Tibial nerve (tissue), 4 donors: ENCODE measurements at places on chromosomes 5 and 9.

GRCh38 chr5:10323588-10324488 is 16.1 kb upstream of the CMBL start:
- no peak for DNase-seq

DNA sequence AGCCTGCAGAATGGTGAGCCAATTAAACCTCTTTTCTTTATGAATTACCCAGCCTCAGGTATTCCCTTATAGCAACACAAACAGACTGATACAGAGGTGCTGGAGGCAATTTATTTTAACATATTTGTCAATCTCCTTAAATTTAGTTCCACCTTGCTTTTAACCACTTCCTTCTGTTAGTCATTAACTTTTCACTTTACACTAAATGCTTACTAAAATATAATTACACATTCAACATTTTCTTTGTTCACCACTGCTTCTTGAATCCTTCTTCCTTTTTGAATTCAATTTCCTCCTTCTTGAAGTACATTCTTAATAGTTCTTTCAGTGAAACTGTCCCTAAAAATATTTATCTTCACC is 39.4 kb downstream of the LYRM7 start:
- DNase-seq, result no peak

- no peak for DNase-seq
Measured at GRCh38 chr5:13217636-13218035, 726.9 kb downstream of the DNAH5 start.

DNA sequence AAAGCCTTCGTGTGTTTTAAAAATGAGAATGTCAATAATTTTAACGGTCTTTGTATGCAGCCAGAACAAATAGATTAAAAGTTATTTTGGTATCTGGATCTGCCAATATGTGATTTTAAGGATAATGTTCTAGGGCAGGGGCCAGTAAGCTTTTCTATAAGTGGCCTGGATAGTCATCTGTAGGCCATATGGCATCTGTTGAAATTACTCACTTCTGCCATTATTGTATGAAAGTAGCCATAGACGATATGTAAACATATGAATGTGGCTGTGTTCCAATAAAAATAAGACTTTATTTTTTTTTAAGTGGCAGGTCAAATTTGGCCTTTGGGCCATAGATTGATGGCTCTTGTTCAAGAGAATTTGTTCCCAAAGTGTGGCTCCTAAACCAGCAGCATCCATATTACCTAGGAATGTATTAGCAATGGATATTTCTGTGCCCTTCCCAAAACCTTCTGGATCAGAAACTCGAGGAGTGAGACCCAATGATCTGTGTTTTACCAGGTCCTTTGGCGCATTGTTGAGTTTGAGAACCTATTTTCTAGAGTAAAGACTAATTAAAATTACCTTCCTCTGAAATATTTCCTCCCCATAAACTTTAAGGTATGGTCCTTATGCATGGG is 55.9 kb downstream of the C6 start:
- DNase-seq, result no peak

DNA sequence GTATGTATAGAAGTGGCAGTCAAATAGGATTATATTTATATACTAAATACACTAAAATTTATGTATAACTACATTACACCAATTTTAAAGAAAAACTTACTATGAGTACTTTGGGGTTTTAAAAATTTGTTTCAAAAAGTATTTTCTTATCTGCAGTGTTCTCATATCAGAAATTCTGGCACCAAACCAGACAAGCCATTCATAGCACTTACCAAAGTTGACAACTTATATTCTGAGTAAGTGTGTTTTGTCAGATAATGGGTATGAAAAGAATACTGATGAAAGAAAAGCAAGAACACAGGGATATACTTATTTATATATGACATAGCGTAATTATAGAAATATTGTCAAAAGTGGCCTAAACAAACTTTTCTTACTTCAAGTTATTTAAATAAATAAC is 67.5 kb downstream of the SPEF2 start:
- DNase-seq, result no peak

DNA sequence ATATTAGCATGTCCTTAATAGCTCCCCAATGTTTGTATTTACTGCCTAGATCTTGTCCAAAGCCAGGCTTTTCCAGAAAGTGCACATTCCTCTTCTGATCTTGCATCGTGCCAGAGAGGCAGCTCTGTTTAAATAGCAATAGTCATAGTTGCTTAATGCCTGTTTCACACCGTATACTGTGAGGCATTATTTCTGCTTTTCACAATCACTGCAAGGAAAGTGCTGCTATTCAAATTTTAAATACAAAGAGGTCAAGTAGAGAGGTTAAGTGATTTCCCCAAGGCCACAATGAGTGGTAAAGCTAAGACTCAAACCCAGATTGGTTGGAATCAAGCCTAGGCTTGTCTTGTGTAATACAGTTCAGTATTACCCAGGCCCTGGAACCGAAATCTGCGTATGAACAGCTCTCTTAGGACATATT is 153.6 kb downstream of the SNX18 start:
- DNase-seq, result no peak

- DNase-seq, result no peak
Measured at GRCh38 chr5:126512451-126512850, 82.6 kb downstream of the ALDH7A1 start.

- DNase-seq, result no peak
Measured at GRCh38 chr5:135110785-135111596, 77.0 kb upstream of the PITX1 start.

DNA sequence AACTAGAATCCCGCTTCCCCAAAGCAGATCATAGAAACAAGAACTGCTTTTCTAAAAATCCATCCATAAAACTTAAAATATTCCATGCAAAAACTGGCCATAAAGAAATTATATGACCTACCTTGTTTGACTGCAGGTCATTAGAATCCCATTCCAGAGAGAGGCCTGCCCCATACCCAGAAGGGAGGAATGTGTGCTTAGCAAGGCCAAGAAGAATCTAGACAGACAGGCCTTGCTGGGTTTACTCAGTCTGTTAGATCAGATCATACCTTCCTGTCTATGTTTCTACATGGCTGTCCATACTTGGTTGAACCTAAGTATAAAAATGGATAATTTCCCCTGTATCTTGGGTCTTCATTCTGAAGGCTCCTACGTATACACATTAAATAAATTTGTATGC is 358.8 kb upstream of the TRPC7 start:
- DNase-seq, result no peak

DNA sequence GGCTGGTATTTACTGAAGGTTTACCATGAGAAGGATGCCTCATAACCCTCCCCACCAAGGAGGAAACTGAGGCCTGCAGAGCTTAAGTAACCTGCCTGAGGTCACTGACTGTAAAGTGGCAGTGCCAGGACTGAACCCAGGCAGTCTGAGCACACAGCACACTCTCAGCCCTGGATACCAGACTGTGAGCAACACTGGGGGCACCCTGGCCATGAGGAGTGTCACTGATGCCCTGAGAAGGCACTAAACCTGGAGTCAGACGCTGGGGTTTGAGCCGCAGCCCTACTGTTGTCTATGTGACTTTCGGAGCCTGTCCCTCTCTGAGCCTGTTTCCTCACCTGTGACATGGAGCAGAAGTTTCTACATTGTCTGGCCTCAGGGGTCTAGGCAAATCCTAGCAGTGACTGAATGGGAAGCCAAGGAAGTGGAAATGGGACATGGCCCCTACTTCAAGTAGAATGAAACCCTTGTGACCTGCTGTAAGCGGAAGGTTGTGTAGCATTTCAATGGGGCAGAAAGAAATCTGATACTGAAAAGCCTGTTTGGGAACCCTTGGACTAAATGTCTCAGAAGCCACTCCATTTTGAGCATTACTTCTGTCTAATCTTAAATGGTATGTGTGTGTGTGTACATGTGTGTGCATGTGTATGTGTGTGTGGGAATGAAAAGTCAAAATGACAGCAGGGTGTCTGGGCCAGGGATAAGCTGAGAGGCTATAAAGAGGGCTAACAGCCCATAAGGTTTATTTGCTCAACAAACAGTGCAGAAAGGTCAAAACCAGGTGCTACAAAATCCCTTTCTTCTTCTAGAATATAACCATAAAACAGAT is 36.0 kb downstream of the B4GALT1 start:
- no peak for DNase-seq

DNA sequence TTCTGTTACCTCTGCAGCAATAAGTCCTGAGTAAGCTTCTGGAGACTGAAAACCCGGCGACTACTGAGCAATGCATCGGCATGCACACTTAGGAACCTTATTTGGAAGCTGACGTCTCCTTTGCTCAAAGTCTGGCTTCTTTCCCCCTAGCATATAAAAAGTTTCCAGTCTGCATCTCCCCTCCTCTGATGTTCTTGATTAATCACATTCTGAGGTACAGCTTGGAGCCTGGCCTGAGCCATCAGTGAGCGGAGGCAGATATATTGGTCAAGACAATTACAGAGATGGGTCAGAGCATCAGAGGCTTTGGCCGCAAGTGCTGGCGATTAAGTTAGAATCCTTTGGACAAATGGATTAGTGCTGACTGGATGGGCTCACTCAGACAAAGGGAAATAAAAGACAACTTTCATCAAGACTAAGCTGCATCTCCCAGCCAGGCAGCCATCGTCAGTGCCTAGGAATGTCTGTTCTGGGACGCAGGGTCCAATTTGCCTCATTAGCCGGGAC is 140.7 kb downstream of the MTX3 start:
- no peak for DNase-seq

GRCh38 chr5:94901191-94901979 is 282.9 kb downstream of the SLF1 start:
- DNase-seq, result no peak

GRCh38 chr5:178377583-178378270 is 145.1 kb upstream of the PHYKPL start:
- DNase-seq, result no peak

- no peak for DNase-seq
Measured at GRCh38 chr9:129235931-129236331, 57.9 kb upstream of the IER5L start.

GRCh38 chr9:35311891-35312639 is 150.3 kb downstream of the UNC13B start:
- no peak for DNase-seq

GRCh38 chr9:17776735-17777134 is 197.9 kb downstream of the SH3GL2 start:
- no peak for DNase-seq

GRCh38 chr5:21199087-21199486 is 1211.1 kb upstream of the CDH18 start:
- DNase-seq, result no peak

GRCh38 chr9:34185778-34186551 is 7.1 kb downstream of the UBAP1 start:
- DNase-seq, result peak; percentile 56

- no peak for DNase-seq
Measured at GRCh38 chr9:136535070-136535469, 10.8 kb downstream of the NOTCH1 start.

DNA sequence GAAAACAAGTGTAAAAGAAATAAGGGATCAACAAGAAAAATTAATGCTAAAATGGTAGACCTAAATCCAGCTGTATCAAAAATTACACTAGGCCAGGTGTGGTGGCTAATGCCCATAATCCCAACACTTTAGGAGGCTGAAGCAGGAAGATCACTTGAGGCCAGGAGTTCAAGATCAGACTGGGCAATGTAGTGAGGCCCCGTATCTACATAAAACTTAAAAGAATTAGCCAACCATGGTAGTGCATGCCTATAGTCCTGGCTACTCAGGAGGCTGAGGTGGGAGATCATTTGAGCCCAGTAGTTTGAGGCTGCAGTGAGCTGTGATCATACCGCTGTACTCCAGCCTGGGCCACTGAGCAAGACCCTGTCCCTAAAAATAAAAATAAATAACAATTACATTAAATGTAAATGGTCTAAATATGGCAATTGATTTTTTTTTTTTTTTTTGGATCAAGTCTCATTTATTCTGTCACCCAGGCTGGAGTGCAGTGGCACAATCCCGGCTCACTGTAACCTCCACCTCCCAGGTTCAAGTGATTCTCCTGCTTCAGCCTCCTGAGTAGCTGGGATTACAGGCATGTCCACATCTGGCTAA is 4.2 kb upstream of the FAM151B start:
- DNase-seq, result no peak

- DNase-seq, result no peak
Measured at GRCh38 chr5:52995095-52995494, 5.9 kb downstream of the ITGA2 start.

- no peak for DNase-seq
Measured at GRCh38 chr5:55218967-55219366, 8.1 kb downstream of the MCIDAS start.

- DNase-seq, result no peak
Measured at GRCh38 chr5:143892271-143892670, 80.3 kb downstream of the HMHB1 start.
